ENCODE measurements at places on chromosomes 3 and 15.
A peak's percentile ranks its signal among the peaks of the same experiment; 100 is the strongest.

DNA sequence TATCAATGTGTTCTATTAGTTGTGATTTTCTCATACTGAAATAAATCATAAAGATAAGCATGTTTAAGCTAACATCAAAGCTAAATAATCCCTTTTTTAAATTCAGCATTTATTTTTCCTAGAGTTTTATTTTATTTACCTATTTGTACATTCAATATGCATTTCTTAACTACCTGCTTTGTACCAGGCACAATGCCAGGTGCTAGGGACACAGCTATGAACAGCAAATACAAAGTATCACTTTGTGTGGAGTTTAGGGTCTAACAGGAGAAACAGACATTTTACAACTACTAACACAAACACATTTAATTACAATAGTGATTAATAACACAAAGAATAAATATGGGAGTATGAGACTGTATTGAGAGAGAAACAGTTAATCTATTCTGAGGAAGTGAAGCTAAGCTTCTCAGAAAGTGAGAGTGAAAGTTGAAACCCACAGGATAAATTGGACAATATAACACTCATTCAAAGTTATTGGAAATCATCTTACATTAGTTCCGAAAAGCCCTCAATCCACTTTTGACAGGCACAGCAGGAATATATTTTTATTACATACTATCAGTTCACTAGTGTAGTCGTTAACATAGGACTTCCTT lies 159.6 kb downstream of the GBE1 start:
- no peak for DNase-seq

DNA sequence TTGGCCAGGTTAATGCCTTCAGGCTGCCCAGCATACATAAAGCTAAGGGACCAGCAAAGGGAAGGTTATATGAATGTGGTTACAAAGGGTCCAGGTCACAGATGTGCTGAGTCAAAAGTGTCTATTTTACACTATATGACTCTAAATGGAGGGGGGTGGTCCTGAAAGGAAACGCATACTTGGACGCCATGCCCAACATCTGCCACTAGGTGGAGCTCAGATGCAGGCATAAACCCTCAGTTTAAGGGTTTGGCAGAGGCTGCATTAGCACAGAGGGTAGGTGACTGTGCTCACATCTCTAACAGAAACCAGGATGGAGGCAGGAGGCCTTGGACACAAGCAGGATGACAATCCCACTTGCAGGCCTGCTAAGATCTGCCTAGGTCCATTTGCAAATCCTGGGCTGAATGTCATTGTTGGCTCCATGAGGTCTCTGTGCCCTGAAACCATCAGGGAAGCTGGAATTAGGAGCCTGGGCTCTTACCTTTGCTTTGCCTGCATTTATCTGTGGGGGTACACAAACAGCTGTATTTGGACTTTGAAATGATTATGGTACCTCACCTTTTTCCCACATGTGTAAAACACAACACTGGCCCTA lies 55.8 kb downstream of the ZNF621 start:
- DNase-seq = peak; percentile 24

GRCh38 chr3:61974662-61975061 lies 398.7 kb downstream of the FEZF2 start:
- DNase-seq = no peak

- peak; percentile 36 for DNase-seq
Measured at GRCh38 chr3:149247929-149248691, 26.5 kb upstream of the CP start.

DNA sequence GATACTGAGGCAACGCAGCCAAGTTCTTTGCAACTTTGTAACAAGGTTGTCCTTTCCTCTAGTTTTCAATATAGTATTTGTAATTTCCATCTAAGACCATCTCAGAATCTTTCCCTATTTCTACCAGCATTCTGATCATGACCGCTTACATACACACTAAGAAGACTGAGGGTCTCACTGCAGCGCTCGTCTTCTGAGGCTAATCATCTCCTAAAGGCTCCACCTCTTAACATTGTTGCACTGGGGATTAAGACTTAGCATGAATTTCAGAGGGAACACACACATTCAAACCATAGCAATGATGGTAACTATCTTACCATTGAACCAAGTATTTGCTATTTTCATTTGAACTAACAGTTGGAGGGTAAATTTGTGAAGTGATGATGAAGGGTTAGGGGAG lies 463.3 kb upstream of the CCDC54 start:
- DNase-seq = no peak

GRCh38 chr3:128799653-128800052 lies 73.7 kb downstream of the RAB7A start:
- DNase-seq = no peak

GRCh38 chr3:105829871-105830622 lies 38.8 kb downstream of the CBLB start:
- DNase-seq = peak; percentile 44

DNA sequence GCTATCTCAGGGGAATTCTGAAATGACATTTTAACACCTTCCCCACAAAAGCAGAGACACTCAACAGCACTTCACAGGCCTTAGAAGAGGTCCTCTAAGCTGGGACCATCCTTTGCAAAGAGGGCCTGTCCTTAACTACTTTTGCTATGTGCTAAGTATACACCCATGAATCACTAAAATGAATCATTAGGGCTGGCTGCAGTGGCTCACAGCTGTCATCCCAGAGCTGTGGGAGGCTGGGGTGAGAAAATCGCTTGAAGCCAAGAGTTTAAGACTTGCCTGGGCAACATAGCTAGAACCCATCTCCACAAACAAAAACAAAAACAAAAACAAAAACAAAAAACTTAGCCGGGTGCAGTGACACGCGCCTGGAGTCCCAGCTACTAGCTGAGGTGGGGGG lies 53.9 kb upstream of the MELTF start:
- peak; percentile 77 for DNase-seq

GRCh38 chr15:69341356-69341755 lies 42.6 kb downstream of the PAQR5 start:
- peak; percentile 22 for DNase-seq

DNA sequence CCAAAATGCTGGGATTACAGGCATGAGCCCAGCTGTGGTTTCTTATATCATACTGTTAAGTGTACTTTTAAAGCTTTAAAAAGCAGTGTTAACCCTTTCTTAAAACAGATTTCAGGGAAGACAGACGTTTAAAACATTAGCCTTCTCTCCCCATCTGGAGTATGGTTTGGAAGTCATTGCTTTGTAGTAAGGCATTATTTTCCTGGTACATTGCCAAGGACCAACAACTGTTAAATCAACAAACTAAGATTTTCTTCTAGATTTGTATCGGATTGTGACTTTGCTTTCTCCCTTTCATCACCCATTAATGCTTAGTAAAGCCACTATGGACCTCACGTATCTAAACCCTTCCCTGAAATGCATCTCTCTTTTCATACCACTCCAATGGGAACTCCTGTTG lies 50.5 kb downstream of the UBE2E1 start:
- DNase-seq = no peak

GRCh38 chr3:141122455-141123030 lies 71.4 kb downstream of the SPSB4 start:
- DNase-seq = no peak

- no peak for DNase-seq
Measured at GRCh38 chr3:43035801-43036365, 56.8 kb downstream of the GASK1A start.

DNA sequence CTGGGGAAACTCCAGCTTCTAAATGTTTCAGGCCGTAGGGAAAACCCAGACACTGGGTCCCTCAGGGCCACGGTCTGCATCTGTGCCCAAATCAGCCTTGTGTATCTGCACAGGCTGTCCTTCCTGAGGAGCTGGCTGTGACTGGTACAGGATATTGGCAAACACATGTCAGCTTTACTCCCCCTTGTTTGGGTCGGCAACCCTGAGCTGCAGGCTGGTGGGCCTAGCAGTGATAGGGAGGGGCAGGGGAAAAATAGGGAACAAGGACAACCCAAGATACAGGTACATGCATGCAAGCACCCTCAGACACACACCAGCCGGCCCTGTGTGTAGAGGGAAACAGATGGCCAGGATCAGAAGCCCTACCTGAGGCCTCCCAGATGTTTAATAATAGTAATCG lies 28.7 kb upstream of the HCN4 start:
- no peak for DNase-seq

DNA sequence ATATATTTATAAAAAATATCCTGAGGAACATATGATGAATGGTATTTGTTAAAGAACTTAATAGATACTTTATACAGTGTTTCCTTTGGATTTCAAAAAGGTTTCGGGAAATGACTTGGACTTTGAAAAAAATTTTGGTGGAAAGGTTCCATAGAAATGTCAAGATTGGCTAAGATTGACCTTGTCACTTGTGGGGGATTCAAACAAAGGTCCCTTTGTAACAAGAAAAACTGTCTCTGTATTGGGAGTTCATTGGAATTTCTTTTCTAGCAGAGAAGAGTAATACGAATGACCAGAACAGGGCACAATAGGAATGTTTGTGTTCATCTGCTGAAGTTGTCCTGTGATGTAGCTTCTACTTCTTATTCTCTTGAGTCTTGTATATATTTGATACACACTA lies 43.2 kb downstream of the ARHGEF26 start:
- no peak for DNase-seq

DNA sequence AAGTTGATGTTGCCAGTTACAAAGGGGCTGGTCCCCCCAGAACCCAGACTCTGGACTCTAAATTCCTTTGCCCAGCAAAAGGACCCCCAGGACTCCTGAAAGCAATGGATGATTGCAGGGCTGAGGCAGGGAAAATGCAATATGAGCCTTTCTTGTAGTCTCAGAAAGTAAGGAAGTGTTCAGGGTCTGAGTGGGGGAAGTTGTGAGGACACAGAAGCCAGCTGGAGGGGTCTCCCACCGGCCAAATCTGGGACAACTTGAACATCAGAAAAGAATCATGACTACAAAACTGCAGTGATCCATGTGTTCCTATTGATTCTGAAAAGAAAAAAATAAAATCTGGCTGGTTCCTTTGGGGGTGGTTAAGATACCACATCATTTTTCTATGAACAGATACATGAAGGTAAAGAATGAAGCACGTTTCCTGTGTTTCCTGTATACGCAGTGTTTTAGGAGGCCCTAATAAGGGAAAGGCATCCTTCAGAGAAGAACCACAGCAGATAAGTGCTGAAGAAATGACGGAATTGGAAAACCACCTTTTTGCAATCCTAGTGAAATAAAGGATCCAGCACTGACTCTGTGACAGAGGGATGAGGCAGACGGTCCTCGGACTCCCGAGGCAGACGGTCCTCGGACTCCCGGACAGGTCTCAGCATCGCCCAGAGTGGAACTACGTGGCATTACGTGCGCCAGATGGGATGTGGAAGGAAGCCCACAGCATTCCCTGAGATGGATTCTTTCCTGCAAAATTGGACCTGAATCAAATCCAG lies 22.2 kb upstream of the GRIP2 start:
- no peak for DNase-seq

- no peak for DNase-seq
Measured at GRCh38 chr3:43859766-43860165, 169.0 kb downstream of the ABHD5 start.

DNA sequence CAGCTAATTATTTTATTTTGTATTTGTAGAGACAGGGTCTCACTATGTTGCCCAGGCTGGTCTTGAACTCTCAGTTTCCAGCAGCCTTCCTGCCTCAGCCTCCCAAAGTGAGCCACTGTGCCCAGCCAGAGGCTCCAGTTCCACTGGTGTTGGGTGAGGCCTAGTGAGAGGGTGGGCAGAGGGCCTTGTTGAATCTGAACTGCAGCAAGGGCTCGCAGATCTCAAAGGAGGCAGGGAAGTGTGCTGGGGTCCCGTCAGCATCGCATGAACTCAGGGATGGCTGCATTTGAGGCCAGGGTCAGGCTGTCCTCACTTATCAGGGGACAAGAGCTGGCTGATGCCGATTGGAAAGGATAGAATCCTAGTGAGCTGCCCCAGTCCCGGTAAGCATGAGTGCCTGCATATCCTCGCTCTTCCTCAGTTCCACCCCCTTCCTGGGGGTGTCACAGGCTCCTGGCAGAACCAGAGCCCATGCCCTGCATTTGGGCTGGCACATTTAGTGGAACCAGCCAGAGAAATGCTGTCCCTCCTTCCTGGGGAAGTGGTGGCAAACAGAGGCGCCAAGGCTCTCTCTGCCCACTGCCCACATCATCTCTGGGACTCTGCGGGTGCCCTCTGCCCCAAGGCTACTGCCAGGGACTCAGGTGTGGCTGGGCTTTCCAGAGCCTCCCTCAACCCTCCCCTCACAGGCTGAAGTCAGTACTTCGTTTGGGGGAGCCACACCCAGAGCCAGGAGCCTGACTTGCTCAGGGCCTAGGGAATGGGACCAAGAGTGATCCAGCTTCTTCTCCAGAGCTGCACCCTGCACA lies 24.1 kb downstream of the ALS2CL start:
- DNase-seq = no peak

- DNase-seq = peak; percentile 62
Measured at GRCh38 chr15:41161736-41162135, 45.7 kb upstream of the INO80 start.

GRCh38 chr15:38038659-38039442 lies 104.4 kb downstream of the TMCO5A start:
- DNase-seq = peak; percentile 58

- DNase-seq = no peak
Measured at GRCh38 chr15:68733666-68734065, 87.0 kb downstream of the ANP32A start.

DNA sequence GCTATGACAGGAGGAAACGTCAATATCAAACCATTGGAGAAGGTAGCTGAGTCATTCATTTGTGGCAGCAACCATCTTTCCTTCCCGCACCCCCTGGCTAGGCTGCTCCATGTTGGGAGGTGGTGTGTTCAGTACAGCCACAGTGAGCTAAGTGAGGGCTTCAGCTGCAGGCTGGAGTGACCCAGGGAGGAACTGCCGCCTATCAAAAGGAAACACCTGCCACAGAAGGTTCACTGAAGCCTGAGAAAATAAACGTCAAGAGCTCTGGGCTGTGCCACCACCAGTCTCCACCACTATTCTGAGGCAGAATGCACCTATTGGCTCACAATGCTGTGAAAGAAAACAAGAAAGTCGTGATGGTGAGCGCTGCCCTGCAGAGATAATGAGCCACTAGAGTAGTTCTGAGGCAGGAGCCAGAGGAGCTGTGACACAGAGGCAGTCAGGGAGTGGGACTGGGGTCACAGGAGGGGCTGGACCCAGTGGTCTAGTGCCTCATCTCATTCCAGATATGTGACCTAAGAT lies 34.8 kb upstream of the CD47 start:
- DNase-seq = no peak

GRCh38 chr3:44960387-44961026 lies 15.5 kb downstream of the ZDHHC3 start:
- DNase-seq = no peak

- DNase-seq = no peak
Measured at GRCh38 chr3:82033186-82033585, 271.7 kb upstream of the GBE1 start.

Data from NCI-H226 (cell line).